Panc1 (cell line): ENCODE measurements at places on chromosomes 5 and 9.

- DNase-seq, result no peak
These were observed 21.9 kb downstream of the HTR4 start for GRCh38 chr5:148632255-148633066.

- no peak for DNase-seq
These were observed 76.9 kb upstream of the IL17B start for GRCh38 chr5:149455889-149456409.

- DNase-seq, result no peak
These were observed 158.4 kb downstream of the NIPBL start for GRCh38 chr5:37034955-37035354.

GRCh38 chr5:99033014-99033900, 104.5 kb upstream of the CHD1 start:
- DNase-seq, result no peak

DNA sequence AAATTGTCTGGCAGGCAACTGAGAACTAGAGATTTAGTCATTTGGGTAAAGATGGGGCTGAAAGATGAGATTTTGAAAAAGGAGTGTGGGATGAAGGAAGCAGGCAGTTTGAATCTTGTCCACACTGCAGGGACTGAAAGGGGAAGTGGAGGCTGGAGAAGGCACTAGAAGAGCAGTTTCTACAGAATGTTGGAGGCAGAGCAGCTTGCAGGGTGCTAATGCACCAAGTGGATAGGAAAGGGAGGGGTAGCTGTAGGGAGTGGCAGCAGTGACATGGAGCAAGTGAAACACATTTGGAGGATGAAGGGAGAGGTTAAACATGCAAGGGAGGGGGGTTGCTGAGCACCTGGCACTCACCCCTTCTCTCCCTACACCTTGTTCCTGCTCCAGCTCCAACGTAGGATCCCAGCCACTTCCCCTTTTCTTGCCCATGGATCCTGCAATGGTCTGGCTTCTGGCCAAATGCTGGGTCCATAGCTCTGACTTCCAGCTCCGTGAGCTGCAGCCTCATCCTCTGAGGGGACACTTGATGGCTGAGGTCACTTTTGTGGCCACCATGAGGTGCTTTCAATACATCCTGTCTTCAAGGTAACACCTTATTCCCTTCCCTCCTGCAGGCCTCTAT, 30.0 kb upstream of the FGD3 start:
- DNase-seq, result no peak

- peak; percentile 36 for DNase-seq
These were observed 128.0 kb downstream of the RASEF start for GRCh38 chr9:82934949-82935348.

GRCh38 chr9:96177005-96177718, 124.8 kb downstream of the HSD17B3 start:
- DNase-seq, result no peak

GRCh38 chr5:151642472-151643140, 44.1 kb downstream of the SPARC start:
- DNase-seq, result no peak

GRCh38 chr9:82991671-82992070, 71.3 kb downstream of the RASEF start:
- DNase-seq, result no peak

GRCh38 chr9:120755044-120755443, 38.2 kb downstream of the FBXW2 start:
- no peak for DNase-seq

DNA sequence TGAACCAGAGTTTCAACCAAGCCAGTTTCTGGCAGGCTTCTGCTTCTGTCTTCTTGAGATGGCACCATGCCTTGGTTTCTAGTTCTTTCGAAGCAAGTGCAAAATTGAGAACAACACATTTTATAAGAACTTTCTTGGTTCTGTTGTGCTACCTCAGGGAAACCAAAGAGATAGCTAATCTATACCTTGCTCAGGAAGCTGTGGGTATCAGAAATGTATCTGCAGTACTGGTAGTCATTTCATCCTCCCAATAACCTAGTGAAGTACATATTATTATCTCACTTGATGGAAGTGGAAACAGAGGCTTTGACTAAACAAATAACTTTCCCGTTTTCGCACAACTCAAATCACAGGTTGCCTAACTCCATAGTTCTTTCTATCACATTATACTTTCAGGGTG, 246.6 kb downstream of the ENC1 start:
- no peak for DNase-seq

DNA sequence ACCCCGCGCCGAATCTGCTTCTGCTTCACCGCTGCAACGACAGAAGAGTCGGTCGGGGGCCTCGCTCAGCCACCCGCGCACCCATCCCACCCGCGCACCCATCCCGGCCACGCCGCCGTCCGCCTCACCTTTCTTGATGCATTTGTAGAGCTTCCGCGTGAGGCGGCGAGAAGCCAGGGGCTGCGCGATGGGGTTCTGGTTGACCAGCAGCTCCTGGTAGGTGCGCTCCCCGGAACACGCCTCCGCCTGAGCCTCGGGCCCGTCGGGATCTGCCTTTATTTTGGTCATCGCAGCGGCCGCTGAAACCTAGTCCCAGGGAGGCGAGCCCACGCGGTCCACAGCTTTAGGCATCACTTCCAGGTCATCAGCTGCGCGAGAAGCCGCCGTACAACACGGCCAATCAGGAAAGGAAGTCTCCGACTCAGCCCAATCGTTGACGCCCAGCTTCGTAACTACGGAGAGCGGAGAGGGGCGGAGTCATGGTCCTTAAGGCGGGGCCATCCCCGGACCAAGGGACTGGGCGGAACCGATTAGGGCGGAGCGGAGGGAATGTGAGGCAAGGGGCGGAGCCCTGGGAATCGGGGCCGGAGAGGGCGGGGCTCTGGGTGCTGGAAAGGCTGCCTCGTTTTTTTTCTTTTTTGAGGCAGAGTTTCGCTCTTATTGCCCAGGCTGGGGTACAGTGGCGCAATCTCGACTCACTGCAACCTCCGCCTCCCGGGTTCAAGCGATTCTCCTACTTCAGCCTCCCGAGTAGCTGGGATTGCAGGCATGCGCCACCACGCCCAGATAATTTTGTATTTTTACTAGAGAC, at the start of gene NHP2:
Gene NHP2 (minus strand): TSS at position 356 of the 811 bp plus-strand sequence. CDS start 68 bp downstream, at position 288.
- peak; percentile 97 for DNase-seq

GRCh38 chr5:171579976-171580411, 160.5 kb downstream of the FGF18 start:
- no peak for DNase-seq

DNA sequence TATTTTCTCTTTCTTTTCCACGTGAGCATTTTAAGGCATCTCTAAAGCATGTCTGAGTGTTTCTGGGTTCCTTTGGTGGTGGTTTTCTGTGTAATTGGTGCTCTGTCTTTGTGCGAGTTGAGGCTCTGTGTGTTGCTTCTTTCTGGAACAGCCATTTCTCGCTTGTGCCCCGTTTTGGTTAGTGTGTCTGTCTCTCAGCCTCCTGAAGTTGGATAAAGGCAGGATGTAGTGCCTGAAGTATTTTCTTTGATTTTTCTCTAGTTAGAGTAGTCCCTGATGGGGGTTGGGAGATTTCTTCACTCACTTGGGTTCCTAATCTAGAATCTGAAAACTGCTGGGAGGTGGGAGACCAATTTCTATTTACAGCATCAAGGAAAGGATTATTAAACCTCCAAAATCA, 129.7 kb upstream of the TMEM161B start:
- no peak for DNase-seq

- no peak for DNase-seq
These were observed 258.6 kb downstream of the TLE1 start for GRCh38 chr9:81430727-81431126.

DNA sequence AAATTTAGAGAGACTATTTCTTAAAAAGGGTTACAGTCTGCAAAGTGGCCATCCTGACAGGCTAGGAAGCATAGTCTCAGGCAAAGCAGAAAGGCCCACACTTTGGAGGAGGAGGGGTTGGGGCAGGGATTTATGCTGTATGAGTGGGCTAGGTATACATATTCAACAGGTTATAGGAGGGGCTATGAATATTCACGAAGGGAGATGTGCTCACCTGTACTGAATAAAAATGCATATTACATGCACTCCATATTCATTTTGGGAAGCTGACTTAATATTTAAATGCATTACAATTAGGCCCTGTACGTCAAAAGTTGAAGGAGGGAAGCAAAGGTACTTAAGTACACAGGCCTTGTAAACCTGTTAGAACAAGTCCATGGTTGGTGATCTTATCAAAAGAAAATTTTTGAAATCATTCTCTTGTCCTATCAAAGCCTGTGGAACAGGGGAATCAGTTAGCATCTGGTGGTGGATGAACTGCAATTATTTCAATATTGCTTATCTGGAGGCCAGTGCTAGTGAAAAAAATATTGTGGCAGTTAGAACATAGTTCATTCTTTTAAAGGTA, 1.6 kb downstream of the CENPP start:
- no peak for DNase-seq

GRCh38 chr9:113476511-113476916, 13.0 kb downstream of the RGS3 start:
- no peak for DNase-seq

- DNase-seq, result no peak
These were observed 1.7 kb downstream of the TRIO start for GRCh38 chr5:14144586-14145434.

- no peak for DNase-seq
These were observed 20.9 kb downstream of the SEMA5A start for GRCh38 chr5:9524941-9525340.
